ENCODE measurements at places on chromosomes 7 and 10.

DNA sequence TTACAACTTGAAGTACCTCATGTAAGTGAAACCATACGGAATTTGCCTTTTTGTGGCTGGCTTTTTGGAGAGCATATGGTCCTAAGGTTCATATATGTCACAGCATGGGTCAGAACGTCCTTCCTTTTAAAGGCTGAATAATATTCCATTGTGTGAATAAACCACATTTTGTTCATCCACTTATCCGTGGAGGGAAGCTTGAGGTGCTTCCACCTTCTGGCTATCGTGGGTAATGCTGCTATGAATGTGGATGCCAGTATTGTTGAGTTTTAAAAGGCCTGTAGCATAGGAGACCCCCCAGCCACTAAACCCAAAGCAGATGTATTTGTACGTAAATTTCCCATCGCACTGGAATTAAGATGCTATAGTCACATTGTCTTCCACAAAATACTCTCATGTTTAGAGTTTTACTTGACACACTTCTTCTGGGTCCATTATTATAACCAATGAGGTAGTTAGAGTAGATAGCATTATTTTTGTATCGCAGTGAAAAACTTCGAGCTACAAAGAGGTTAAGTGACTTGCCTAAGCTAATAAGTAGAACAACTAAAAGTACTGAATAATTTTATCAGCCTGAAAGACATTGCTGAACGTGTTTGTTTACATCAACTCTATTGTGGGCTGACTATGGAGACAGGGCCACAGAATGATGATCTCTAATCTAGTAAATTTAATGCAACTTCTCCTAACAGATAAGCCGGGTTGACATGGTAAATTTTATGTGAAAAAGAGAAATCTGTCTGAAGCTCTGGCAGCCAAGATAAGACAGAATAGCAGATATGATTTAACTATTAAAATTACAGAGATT is 183.0 kb upstream of the CTBP2 start:
- DNase-seq: no peak

DNA sequence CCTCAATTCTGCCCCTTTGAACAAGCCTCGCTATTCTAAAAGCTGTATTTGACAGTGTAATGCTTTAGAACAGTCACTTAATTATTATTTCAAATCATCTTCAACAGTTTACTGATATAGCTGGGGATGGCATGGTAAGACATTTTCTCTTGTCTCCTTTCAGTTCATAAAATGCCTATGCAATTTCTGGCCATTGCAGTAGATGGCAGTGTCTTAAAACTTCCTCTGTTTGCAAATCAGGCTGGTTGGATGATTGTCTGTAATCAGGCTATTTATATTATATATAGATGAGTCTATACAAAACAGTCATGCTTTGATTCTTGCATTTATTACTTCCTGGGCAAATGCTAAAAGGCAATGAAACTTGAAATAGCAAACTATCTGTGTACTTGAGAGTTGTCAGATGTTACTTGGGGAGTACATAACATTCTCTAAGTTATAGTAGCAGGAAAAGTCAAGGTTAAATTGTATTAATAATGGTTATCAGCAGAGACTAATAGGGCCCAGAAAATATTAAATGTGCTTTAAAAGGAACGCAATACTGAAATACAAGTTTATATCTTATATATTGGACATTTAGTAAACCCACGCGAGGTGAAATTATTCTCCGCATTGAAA is 55.5 kb upstream of the LHFPL3 start:
- DNase-seq: no peak

DNA sequence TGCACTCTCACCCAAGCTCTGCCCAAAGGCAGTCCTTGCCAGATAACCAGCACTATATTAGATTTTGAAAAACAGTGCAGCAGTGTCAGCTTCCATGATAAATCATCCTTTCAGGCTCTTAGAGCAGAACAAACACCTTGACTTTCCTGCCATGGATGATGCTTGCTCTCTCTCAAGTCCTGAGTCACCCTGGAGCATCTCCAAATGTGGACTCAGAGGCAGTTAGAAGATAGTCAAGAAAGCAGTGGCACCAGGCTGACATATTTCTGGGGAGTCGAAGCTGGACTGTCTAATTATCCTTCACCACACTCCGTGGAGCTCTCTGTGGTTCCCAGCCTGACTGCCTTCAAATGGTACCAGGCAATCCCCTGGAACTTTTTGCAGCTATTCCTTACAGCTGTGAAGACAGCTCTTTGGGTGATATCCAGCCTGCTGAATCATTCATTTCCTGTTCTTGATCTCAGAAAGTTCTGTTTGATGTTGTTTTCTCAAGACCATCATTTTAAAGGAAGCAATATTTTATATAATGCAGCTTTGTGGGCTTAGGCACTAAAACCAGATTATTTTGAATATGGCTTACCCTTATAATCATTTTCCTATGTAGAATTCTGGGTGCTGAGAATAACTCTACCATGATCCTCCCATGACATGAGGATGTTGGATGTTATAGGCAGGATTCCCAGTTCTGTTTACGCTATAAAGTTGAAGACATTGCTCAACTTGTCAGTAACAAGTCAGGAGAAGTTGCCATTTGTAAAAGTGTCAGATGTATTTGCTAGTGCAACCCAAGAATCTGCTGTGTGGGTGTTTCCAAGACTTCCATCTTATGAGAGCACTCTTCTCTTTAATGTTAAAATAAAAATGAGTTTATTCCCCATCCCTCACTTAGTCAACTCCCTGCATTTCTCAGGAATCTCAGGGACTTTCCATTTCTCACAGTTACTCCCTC is 233.8 kb downstream of the C7orf25 start:
- DNase-seq: no peak

GRCh38 chr10:29694121-29694520 is 59.4 kb upstream of the SVIL start:
- no peak for DNase-seq

DNA sequence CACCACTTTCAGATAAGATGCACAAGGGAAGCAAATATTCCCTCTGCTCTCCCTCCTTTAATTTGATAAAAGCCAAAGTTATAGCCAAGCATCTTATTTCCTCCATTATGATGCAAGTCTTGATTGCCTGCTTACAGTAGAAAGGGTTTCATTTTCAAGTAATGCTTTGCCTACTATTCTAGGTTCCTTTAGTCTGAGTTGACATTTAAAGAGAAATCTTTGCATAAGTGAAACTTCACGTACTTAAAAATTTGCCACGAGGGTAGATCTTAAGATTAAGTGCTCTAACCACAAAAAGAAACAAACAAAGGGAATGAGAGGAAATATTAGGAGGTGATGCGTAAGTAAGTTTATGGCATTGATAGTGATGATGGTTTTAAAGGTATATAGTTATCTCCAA is 78.1 kb upstream of the VWDE start:
- no peak for DNase-seq

DNA sequence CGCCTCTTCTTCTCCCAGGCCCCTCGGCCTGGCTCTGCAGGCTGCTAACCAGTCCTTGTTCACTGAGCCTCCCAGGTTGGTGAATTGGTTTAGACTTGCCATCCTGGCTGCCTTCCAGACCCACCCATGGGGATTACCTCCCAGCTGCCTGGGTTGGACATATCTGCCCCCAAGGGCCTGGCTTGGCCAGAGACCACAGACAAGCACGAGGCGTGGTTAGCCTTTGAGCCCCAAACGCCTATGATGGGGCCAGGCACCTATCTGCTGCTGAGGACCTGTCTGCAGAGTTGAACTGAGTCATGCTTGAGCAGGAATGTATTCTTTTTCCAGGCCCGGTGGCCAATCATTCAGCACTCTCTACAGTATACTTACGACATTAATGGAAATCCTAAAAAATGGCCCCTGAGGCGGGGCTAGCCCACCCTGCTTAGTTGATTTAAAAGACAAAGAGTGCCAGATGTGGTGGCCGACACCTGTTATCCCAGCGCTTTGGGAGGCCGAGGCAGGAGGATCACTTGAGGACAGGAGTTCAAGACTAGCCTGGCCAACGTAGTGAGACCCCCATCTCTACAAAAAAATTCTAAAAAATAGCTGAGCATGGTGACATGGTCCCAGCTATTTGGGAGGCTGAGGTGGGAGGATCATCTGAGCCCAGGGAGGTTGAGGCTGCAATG is 361.5 kb downstream of the FRMD4A start:
- DNase-seq: no peak
